Glutamatergic neuron (in vitro differentiated cells): ENCODE measurements at places on chromosomes 13 and 19.

DNA sequence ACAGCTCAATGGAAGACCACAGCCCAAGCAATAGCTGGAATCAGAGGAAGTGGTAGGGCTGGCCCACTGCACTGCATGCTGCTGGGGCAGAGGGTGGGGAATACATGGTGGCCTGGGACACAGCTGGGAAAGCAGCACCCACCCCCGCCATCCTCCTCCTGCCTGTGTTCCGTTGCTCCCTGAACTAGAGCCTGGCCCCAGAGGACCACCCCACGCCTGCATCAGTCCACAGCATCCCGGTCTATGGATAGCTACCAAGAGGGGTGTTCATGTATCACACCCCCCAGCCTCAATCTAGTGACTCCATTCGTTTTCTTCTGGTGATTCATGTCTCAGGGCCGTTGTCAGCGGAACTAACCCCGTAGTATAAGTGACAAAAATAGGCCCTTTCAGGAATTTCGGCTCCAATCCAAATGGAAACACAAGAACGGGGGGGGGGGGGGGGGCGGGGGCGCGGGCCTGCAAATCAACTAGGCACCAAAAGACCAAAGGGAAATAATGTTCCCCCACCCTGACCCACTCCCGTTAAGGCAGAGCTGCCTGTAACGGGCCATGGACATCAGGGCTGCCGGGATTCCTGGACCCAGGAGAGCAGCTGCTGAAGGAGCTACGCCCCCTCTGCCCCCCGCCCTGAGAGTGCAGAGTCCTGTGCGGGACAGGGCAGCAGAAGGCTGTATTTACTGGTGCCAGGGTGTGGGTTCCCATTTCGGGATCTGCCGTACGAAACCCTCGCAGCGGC, 18.9 kb upstream of the EPHX3 start:
- DNase-seq = no peak

DNA sequence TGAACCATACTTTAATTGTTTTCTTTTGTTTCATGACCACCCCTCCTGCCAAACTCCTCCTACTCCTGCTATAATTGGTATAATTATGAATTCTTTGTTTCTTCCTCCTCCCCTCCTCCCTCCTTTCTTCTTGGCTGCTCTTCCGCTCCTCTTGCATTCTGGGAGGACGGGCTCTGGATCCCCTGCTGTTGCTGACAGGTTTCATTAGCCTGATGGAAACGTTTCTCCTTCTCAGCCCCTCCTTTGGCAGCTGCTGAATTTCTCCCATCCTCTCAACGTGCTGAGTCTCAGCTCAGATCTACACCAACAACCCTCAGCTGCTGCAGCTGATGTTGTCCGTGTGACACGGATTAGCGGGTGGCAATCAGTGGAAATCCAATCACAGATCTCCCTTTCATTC, 97.1 kb upstream of the UBAC2 start:
- peak; percentile 24 for DNase-seq

DNA sequence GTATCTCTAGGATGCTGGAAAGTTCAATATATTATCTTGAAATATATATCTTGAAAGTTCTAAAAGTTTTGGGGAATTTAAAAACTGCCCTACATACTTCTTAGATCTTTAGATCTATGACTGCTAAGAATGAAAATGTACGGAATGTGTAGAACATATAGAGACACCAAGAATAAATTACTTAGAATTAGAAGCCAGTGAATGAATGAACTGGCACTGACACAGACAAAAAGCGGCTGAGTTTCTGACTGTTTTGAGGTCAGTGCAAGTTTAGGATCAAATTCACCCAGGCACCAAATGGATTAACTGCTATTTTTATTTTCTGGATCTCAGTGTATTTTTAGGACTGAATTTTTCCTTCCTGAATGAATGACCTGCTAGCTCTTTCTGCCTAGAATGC, 411.2 kb downstream of the KCTD12 start:
- no peak for DNase-seq

- no peak for DNase-seq
Measured at GRCh38 chr19:10001899-10002298, 8.4 kb downstream of the COL5A3 start.

GRCh38 chr13:79918620-79919019, 422.3 kb downstream of the SPRY2 start:
- no peak for DNase-seq

DNA sequence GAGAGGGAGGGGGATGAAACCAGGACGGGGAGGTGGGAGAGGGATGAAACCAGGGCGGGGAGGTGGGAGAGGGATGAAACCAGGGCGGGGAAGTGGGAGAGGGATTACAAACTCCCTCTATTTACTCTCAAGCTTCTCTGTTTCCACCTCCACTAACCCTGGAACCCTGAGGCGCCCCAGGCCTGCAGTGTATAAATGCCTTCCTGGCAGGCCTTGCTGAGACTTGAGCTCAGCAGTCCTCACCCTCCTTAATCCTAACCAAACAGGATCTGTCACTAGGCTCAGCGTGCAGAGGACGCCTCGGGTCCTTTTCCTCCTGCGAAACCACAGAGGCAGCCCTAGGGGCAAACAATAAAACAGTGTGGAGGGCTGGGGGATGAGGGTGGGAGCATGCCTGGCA, 32.1 kb upstream of the OR1M1 start:
- DNase-seq = no peak

GRCh38 chr19:801030-801860, 4.0 kb downstream of the PTBP1 start:
- no peak for DNase-seq

DNA sequence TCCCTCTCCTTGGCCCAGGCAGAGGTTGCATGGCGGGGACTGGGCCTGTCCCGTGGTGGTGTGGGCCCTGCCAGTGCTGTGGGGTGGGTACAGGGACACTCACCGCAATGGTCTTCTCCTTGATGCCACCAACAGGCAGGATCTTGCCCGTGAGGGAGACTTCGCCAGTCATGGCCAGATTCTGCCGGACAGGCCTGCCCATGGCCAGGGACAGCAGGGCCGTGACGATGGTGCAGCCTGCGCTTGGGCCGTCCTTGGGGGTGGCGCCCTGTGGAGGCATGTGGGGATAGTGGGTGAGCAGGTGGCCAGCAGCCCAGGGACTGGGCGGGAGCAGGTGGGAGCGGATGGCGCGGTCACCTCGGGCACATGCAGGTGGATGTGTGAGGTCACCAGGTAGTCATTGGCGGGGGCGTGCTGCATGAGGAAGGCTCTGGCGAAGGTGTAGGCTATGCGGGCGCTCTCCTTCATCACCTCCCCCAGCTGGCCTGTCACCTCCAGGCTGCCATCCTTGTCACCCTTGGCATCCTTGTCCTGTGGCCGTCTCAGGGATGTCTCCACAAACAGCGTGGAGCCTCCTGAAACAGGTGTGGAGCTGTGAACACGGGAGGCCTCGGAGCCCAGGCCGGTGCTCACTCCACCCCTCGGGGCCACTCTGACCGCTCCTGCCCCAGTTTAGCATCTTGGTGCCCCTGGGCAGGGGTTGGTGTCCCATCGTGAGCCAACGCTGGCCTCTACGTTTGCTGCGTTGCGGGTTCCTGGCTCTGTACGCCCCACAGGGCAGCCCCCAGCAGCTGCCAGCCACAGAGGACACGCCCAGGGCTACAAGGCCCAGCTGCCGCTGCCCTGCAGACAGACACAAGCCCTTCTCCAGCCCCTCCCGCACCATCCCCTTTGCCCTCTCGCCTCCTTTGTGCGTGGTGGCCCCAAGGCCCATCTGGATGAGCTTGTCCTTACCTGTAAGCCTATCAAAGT, 3.4 kb downstream of the RPL36 start:
- no peak for DNase-seq
